ENCODE measurements at places on chromosomes 11 and 22.

GRCh38 chr11:18171377-18172000, 1.1 kb upstream of the MRGPRX4 start:
- no peak for DNase-seq

DNA sequence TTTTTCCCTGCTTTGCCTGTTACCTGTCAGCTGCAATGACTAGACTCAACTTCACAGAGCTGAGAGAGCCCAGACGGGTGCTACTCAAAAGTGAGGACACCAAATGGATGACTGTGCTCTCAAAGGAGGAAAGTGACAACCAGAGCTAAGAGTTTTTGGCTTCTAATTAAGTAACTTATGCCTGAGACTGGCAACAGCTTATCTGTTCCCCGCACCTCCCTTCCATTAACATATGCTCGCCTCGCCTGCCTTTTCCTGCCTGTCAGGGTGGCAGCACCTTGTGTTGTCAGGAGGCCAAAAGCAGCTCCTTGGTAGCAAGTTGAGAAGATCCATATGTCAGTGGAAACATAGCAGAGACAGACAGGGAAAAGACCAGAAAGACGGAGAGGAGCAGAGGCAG, 573.9 kb upstream of the KIRREL3 start:
- DNase-seq, result no peak

GRCh38 chr11:80155412-80156017, 714.7 kb upstream of the TENM4 start:
- DNase-seq, result no peak

GRCh38 chr22:21849489-21849888, 18.0 kb downstream of the MAPK1 start:
- DNase-seq, result no peak

GRCh38 chr11:79336797-79337517, 103.9 kb downstream of the TENM4 start:
- DNase-seq, result no peak

- DNase-seq, result peak; percentile 64
Measured at GRCh38 chr11:6612213-6613041, at the start of gene TAF10. TSS of gene TAF10 (minus strand) at chr11:6612216. CDS start at chr11:6612189, 27 bp downstream.

DNA sequence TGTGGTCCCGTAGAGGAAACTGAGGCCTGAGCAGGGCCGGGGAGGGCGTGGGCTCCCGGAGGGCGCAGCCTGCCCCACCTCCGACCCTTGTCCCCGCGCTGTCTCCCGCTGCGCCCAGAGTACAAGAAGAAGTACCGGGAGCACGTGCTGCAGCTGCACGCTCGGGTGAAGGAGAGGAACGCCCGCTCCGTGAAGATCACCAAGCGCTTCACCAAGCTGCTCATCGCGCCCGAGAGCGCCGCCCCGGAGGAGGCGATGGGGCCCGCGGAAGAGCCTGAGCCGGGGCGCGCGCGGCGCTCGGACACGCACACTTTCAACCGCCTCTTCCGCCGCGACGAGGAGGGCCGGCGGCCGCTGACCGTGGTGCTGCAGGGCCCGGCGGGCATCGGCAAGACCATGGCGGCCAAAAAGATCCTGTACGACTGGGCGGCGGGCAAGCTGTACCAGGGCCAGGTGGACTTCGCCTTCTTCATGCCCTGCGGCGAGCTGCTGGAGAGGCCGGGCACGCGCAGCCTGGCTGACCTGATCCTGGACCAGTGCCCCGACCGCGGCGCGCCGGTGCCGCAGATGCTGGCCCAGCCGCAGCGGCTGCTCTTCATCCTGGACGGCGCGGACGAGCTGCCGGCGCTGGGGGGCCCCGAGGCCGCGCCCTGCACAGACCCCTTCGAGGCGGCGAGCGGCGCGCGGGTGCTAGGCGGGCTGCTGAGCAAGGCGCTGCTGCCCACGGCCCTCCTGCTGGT, 1.9 kb downstream of the NLRP6 start:
- DNase-seq, result no peak

DNA sequence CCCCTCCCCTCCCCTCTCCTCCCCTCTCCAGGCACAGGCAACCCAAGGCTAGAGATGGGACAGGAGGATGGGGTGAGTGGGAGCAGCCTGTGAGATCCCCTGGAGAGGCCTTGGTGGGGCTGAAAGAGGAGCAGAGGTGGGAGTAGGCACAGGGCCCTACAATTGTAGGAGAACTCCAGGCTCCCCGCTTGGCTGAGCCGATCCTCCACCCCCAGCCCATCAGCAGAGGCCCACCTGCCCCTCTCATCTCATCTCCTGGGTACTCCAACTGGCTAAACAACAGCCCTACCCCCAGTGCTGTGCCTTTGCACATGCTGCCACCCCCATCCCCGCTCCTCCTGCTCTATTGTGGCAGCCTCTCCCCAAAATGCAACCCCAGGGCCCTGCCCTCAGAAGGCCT, 52.0 kb upstream of the A4GALT start:
- no peak for DNase-seq

DNA sequence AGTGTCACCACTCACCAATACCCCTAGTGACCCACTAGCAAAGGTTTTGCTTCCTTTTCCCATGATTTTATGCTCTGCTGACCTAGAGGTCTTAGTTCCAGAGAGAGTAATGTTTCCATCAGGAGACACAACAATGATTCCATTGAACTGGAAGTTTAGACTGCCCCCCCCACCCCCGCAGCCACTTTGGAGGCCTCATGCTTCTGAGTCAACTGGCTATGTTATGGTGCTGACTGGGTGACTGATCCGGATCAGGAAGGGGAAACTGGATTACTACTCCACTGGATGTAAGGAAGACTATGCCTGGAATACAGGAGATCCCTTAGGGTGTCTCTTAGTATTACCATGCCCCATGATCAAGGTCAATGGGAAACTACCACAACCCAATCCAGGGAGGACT, 633.6 kb downstream of the OPCML start:
- no peak for DNase-seq

DNA sequence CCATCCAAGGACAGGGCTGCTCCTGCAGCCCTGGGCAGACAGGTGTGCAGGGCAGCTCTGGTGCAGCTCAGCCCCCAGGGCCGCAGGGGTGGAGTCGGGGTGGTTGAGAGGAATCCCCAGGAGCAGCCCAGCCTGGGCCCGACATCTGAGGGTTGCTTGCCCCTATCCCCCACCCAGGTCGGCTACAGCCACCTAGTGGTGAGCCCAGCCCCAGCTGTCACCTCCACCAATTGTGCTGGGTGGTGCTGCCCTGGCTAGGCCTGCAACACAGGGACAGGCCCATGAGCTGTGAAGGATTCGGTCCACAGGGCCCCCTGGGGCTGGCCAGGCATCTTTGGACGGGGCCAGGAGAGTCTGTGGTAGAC, 29.6 kb downstream of the RTN4R start:
- DNase-seq, result no peak

DNA sequence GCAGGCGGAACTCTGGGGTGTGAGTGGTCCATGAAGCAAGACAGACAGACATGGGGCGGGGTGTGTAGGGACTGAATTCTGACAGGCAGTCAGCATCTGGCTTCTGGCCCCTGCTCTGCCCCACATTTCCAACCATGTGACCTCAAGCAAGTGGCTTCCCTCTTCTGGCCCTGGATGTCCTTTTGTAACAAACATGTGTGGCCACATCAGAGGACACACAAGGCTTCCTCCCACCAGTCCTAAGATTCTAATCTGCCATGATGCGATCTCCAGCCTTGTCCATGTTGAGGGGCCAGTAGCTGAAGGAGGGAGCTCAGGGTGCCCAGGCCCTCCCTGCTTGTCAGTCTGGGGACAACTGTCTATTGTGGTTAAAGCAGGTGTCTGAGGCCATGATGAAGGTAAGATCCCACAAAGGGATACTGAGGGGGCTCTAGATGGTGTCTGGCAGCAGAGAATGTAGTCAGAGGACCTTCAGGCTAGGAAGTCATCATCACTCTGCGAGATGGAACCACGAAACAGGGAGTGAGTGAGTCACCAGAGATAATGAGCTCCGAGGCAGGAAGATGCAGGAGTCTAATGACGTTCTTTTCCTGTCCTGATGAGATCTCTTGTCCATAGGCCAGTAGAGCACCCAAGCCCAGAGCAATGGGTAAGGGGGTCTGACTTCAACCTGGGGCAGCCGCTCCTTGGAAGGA, 27.4 kb downstream of the DRD2 start:
- no peak for DNase-seq

DNA sequence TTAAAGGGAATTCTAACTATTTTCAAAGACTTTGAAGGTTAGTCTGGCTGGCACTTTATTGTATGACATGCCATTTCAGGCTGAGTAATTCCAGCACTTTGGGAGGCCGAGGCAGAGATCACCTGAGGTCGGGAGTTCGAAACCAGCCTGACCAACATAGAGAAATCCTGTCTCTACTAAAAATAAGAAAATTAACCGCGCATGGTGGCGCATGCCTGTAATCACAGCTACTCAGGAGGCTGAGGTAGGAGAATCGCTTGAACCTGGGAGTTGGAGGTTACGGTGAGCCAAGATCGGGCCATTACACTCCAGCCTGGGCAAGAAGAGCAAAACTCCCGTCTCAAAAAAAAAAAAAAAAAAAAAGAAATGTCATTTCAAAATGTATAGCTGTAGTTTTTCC, 95.6 kb downstream of the RDX start:
- no peak for DNase-seq

GRCh38 chr11:36586543-36586942, 7.8 kb upstream of the IFTAP start:
- no peak for DNase-seq

DNA sequence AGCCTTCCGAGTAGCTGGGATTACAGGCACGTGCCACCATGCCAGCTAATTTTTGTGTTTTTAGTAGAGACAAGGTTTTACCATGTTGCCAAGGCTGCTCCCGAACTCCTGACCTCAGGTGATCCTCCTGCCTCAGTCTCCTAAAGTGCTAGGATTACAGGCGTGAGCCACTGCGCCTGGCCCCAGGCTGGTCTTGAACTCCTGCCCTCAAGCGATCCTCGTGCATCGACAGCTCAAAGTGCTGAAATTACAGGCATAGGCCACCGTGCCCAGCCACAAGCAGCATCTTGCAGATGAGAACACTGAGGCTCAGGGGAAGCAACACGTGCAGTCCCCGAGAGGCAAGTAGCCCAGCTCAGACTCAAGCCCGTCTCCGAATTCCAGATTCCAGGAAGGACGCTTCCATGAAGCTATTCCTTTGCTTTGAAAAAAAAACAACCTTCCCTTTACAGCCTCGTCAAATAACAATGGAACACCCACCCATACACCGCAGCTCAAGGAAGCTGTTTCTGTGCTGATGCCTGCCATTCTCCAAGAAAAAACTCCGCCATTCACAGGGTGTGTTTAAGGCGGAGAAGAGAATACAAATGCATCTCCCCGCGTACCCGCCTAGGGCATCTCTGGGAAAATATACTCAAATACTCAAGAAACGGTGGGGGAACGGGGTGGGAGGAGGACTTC, 34.5 kb upstream of the PDGFB start:
- no peak for DNase-seq

GRCh38 chr11:113137713-113138529, 176.5 kb upstream of the TTC12 start:
- DNase-seq, result no peak

GRCh38 chr11:1824221-1825038, 10.4 kb upstream of the SYT8 start:
- DNase-seq, result no peak

DNA sequence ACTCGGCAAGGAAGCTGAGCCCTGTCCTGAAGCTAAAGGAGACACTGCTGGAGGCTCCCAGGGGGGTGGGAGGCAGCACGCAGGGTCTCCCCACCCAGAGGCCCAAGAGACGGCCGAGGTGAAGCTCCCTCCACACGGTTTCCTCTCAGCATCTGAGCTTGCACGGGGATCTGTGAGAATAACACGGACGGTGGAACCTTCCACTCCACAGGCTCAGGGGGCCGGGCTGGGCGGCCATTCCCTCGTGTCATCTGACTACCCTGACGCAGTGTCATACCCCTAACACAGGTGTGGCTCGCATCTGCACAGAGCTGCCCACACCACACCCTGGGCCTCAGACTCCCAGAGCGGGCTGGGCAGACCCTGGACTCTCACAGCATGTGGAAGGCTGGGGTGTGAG, 409.7 kb downstream of the SHANK2 start:
- no peak for DNase-seq

- DNase-seq, result no peak
Measured at GRCh38 chr11:31822927-31823643, 12.0 kb upstream of the PAX6 start.

DNA sequence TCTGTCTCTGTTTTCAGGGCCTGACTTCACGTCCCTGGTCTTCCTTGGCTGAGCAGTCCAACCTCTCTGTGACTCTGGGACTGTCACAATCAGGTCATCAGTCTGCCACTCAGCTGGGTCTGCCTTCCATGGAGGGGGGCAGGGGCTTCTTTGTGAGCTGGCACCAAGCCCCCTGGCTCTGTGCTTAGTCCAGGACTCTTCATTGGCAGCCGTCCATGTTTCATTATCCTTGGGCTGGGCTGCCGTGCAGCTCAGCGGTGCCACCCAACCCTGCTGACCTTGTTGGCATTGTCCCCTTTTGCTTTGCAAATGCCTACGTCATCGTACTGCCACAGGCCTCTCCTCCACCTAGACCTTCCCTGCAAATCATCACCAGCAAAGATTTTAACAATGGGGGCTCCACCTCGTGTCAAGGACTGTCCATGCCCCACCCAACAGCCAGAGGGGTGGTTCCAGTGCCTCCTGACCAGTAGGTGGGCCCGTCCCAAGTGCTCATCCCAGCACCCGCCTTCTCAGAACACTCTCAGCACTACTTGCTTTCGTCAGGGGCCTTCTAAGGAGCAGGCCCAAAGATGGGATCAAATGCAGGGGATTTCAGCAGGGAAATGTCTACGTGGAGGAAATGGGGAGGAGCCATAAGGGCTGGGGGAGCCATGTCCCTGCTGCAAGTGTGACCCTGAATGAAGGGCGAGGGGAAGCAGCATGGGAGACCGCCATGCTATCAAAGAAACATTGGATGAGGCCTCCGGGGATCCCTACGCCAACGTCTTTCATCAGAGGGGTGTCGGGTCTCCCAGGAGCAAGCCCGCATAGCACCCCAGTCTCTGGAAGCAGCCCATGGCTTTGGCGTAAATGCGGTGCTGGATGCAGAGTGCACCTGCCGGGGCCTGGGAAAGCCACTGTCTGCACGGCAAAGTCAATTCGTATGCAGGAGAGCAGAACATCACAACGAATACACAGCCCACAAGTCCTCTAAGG, 18.2 kb downstream of the KRTAP5-6 start:
- no peak for DNase-seq

GRCh38 chr11:9267680-9268079, 2.5 kb upstream of the DENND5A start:
- DNase-seq, result no peak

DNA sequence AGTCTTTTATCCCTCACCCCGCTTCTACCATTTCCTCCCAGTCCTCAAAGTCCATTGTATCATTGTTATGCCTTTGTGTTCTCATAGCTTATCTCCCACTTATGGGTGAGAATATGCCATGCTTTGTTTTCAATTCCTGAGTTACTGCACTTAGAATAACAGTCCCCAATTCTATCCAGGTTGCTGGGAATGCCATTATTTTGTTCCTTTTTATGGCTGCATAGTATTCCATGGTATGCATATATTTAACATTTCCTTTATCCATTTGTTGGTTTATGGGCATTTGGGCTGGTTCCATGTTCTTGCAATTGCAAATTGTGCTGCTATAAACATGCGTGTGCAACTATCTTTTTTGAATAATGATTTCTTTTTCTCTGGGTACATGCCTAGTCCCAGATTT, 114.9 kb downstream of the VPREB1 start:
- DNase-seq, result no peak

- DNase-seq, result no peak
Measured at GRCh38 chr11:69114362-69114761, 41.4 kb upstream of the SMIM38 start.

- no peak for DNase-seq
Measured at GRCh38 chr22:24181996-24182899, 961 bp downstream of the SUSD2 start.
